ENCODE measurements at places on chromosomes 11 and 22.
A peak's percentile ranks its signal among the peaks of the same experiment; 100 is the strongest.

DNA sequence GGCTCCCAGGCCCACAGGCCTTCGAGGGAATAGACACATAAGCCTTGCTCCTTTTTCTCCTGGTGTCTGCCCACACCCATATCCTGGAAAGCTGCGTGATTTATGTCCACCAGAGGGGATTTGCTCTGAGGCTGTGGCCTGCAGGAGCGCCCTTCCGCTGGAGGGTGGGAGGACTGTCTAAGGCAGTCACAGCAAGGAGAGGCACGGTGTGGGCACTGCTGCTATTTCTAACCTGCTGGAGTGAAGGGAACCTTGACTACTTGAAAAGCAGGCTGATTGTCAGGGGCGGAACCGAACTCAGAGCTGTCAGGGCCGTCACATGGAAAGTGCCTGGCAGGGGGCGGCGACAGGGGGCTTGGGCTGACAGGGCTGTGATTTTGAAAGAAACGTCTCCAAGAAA, 3.7 kb downstream of the UPB1 start:
- no peak for DNase-seq

DNA sequence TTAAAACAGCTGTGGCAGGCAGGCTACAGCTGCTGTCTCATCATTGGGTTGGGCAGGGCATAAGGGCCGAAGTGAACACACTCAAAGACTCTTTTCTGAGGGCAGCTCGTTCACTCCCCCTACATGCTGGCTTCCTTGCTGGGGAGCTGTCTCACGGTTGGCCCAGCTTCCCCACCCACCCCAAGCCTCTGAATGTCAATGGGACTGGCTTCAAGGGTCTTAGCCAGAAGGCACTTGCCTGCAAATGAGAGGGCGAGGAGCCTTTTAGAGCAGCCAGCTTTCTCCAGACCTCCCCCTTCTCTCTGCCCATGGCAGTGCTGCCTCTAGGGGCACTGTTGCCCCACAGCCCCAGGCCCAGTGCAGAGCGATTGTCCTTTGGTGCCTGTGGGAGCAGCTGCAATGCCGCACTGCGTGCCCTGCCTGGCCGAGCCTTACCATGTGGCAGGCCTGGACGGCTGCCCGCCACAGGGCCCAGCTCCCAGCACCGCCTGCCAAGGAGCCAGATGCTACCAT, 94.7 kb upstream of the RASSF10 start:
- DNase-seq, result no peak

DNA sequence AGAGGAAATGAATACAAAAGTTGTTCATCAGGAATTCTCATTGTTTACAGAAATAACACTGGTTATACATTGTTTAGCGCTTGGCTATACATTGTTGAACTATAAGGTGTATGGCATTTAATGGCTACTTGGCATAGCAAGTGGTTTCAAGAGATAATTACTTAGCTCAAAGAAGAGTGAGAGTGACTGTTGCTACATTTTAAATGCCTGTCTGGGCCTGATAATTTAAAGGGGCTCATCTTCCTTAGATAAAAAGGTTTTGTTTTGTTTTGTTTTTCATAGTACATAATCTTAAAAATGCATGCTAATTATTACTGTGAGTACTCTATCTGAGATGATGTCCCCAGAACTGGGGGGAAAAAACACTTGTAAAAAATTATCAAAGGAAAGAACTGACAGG, 1.5 kb upstream of the SMPD1 start:
- no peak for DNase-seq

DNA sequence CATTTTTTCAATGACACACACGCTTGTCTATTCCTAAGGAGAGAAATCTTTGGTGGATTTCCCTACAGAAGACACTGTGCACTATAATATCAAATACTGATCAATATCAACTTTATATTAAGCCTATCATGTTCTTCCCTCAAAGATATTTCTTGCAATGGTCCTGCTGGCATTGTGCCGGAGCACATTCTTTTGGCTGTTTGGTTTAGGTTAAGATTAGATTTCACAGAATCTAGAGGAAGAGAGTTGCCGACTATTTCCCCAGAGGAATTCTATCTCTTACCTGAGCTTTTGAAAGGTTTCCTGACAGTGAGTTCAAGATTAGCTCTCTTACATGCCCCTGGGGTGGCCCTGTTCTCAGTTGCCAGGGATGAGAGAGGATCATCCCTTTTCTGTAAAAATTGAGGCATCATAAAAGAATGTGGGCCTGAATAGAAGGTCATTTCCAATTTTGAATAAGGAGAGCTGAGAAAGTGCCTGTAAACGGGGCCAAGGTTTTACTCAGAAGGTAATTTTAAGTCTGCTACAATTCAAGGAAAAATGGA, 180.6 kb upstream of the ARHGAP20 start:
- DNase-seq, result no peak

- no peak for DNase-seq
Measured at GRCh38 chr11:102478673-102479299, 26.2 kb upstream of the TMEM123 start.

DNA sequence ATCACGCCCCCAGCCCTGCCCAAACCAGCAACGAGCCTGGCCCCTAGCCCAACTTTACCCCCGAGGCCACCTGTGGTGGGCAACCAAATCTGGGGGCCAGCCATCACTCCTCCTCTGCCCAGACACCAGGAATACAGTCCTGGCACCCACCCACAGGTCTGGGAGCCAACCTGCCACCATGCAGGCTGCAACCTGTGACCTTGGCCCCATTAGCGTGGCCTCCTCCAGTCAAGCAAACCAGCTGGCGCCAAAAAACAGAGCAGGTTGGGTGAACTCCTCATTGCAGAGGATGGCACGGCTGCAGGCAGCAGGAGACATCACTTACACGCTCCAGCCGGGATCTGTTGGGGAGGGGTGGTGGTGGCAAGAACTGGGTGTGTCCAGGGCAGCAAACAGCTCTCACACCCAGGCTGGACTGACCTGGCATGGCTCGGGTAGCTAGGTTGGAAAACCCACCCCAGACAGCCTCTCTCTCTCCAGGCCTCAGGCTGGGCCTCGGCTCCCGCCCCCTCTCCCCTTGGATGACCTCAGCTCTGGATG, 65.5 kb upstream of the TCF20 start:
- no peak for DNase-seq

- DNase-seq, result no peak
Measured at GRCh38 chr11:75577207-75577606, 15.2 kb downstream of the SERPINH1 start.

- DNase-seq, result no peak
Measured at GRCh38 chr11:36557991-36558390, 9.8 kb upstream of the RAG1 start.

DNA sequence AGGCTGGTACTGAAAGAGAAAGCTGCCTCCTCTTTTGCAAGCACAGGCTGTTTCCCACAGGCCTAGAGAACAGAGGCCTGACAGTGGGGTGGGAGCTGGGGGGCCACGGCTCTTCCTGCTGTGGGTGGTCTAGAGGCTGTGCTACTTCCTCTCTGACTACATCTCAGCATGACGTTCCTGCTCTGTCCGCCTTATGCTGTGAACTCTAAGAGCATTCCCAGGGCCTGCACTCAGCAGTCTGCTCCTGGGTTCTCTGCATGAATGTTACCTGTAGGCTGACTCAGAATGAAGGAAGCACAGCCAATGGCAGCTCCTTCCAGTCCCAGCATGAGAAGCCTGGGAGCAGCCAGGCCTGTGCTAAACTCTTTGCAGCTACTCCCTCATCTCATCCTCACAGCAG, 534.3 kb downstream of the NTM start:
- no peak for DNase-seq

DNA sequence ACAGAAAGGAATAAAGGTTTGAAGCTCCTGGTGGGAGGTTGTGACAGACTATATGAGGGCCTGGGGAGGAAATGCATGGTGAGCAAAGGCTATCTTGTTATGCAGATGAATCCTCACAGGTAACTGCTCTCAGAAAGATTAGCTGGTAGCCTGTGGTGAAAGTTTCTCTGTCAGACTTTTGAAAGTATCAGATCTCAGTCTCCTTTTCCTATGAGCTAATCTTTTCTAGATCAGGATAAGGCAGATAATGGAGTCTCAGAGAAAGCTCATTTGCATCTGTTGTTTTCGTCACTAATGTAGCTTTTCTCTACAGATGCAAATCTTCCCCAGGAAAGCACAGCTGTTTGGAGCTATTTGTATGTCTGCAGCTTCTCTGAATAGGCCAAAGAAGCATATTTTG, 21.0 kb upstream of the OR6X1 start:
- no peak for DNase-seq

DNA sequence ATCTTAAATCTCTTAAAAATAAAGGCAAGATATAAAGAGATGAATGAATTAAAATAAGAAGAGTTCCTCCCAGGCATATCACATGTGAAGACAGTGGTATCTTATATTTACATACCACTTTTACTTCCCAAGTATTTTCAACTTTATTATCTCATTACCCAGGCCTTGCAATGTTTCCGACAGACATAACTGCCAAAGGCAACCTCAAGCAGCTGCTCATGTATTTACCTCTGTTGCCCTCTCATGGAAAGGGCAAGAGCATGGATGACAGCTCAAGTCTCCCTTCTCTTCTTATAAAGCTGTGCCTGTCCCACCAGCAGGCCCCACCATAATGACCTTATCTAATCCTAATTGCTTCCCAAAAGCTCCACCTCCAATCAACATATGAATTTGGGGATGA, 894.2 kb downstream of the NTM start:
- no peak for DNase-seq

DNA sequence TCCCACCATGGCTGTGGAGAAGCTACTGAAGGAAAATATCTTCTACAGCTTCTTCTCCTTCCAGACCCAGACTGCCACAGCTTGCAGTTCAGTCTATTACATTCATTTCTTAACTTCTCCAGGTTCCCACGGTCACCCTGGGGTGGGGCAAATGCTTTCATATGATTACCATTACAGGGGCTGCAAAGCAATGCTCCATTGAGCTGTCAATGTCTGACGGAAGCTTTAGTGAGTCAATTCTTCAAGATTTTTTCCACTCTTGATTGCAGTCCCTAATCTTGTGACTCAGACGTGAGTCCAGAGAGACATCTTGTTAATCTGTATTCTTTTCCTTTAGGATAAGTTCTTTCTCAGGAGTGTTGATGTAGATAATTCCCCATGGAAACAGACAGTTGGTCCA, 233.4 kb upstream of the DDI1 start:
- no peak for DNase-seq

GRCh38 chr22:26398741-26399153, 30.3 kb upstream of the ASPHD2 start:
- DNase-seq, result peak; percentile 1

DNA sequence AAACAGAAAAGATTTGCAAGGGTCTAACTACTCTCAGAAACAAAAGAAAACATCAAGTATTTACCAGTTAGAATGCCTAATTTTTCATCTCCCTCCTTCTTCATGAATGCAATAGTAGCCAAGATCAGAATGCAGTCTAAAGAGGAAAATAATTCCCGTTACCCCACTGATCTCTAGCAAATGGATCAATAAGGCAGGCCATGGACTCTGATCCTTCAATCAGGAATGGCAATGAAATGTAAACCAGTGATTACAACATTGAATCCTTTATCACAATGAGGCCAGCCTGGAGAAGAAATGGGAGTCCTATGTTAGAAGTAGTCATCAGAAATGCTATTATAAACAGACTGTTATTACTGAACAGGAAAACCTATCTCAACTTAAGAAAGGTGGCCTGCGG, 106.6 kb downstream of the APOL5 start:
- DNase-seq, result no peak

DNA sequence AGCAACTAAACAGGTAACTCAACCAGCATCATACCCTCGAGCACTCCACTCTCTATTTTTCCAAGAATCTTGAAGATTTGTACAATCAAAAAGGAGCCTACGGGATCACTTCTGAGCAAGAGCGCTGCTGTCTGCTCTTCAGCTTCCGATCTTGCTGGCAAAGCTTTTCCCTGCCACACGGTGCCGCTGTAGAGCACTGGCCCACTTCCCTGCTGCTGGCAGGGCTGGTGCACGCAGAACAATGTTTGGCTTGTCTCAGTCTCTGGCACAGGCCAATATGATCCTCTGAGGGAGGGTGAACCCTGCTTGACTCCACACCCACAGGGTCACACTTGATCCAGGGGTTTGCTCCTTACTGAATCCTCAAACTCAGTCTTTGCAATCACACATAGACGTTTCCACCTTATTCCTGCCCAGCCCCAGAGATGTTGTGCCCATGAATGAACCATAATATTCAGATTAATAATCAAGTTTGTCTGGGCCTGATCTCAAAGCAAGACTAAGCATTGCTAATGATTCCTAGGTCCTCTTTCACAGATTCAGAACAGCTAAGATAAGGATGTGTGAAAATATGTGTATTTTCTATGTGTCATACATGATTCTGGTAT, 536.6 kb downstream of the SOX6 start:
- DNase-seq, result no peak

GRCh38 chr11:74478877-74479731, 11.8 kb upstream of the KCNE3 start:
- DNase-seq, result no peak

DNA sequence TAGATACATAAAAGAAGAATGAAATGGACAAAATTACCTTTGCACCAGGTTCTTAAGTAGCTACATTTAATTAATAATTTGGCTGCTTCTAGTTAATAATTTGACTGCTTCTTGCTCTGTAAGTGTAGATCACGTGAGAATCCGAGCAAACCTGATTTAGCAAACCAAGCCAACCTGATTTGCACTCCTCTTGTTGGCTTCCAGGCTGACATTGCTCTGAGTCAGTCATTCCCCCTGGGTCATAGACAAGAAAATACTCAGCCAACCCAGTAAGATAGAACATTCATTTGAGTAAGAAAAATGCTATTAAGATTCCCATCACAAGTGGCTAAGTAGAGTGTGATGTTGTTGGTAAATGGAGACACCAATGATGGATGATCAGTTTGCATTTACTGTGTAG, 304.1 kb downstream of the C11orf87 start:
- no peak for DNase-seq

DNA sequence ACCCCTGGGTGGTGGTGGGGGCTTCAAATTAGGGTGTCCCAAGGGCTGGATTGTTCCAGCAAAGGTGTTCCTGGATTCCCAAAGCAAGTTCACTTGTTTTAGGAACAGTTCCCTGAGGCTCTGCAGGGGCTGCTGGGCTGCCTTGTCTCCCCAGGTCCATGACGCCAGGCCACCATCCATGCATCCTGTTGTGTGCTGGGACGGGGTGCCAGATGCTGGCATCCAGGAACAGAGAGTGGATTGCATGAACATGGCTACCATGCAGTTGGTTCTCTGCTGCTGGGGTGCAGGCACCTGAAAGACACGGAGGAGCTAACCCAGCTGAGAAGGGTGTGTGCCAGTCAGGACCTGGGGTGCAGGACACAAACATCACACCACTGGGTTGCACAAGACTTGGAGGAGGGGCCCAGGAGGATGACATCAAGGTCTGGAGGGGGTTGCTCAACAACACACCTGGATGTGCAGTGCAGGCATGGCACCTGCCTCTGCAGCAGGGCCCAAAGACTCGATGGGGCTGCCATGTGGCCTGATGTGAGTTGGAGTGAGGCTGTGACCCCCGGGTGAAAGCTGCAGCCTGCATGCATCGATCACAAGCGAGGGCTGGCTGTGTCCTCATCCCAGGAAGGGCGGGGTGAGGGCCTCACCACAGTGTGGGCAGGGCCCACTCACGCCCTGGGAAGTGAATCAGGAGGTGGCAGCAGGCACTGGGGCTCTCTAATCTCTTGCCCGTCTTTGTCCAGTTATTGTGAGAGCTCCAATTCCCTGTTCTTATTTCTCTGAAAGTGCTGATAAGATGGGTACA, 74.0 kb upstream of the CLDN5 start:
- DNase-seq, result no peak

Measured in stimulated activated CD8-positive, alpha-beta memory T cell treated with anti-CD3 and anti-CD28 coated beads, Interleukin-4, amount 100 ng/mL, for 4 hours (primary cell).